Anterior cingulate cortex (tissue), 58 donors: ENCODE measurements at places on chromosomes 12 and 14.

GRCh38 chr14:93676416-93676958 lies 111.8 kb downstream of the PRIMA1 start:
- no peak for DNase-seq

- DNase-seq: no peak
Observed at GRCh38 chr14:104187931-104188726, 49.7 kb downstream of the KIF26A start.

DNA sequence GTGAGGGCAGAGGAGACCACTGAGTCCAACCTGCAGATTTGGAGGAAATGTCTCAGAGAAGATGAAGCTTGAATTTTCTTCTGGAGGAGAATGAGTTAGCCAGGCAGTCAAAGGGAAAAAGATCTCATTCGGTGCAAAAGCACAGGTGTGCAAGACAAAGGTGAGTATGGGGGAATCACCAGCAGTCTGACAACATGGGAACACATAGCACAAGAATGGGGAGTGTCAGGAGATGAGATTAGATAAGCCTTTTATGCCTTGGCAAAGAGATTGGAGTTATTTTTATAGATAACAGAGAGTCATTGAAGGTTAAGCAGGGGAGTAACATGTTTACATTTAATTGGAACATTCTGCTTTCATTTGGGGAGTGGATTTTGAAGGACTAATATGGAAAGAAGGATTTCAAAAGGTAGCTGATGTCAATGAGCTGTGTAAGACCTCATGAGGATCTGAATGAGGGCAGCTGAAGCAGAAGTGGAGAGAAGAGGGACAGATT lies 171.3 kb upstream of the NTF3 start:
- no peak for DNase-seq

DNA sequence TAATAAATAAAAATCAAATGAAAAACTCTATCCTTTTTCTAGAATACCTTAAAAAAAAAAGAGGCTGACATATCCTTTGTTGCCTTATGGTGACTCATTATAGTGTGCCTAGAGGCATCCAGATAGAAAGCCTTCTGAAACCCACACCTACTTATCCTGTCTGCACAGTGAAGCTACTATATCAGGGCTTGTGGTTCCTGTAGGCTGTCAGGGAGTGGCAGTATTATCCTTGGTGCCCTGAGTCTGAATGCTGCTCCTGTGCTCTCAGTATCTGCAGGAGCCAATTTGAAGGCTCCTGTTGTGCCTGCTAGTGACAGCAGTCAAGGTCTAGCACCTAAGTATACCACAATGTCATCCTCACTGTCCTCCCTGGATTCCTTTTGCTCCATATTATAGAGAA lies 168.4 kb upstream of the AVPR1A start:
- DNase-seq: no peak

GRCh38 chr14:58488550-58488949 lies 61.0 kb downstream of the KIAA0586 start:
- DNase-seq: no peak

DNA sequence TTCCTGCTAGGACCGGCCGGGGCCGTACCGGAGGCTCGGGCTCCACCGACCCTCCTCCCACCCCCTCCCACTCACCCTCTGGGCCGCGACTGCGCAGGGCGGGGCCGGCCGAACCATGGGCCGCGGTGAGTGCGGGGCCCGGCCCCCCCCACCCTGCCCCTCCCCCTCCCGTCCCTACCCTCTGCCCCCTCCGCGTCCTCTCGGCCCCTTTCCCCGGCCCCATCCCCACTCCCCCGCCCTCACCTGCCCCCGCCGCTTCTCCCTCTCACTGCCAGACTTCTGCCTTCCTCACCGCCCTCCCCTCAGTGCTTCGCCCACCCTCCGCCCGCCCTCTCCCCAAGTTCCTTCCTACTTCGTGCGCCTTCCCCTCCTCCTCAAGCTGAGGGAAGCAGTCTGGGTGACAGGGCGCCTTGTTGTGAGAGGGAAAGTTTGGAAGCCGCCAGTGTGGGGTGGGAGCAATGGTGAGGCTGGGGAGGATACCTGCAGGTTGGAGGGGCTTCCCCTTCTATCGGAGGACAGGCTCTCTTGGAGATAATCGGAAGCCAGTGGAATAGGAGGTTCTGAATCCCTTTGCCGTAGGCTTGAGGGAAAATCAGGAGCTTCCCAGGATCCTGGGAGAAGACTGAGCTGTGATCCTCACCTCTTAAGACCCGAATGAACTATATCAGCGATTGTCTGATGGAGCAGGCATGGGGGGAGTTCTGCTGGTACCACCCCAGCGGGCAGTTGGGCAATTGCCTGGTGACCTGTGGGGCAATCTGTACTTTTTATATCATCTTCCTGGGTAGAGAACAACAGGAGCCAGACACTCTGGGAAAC lies 472 bp downstream of the MBD6 start:
- peak; percentile 56 for DNase-seq

GRCh38 chr12:47838286-47838931 lies 18.7 kb upstream of the HDAC7 start:
- no peak for DNase-seq

DNA sequence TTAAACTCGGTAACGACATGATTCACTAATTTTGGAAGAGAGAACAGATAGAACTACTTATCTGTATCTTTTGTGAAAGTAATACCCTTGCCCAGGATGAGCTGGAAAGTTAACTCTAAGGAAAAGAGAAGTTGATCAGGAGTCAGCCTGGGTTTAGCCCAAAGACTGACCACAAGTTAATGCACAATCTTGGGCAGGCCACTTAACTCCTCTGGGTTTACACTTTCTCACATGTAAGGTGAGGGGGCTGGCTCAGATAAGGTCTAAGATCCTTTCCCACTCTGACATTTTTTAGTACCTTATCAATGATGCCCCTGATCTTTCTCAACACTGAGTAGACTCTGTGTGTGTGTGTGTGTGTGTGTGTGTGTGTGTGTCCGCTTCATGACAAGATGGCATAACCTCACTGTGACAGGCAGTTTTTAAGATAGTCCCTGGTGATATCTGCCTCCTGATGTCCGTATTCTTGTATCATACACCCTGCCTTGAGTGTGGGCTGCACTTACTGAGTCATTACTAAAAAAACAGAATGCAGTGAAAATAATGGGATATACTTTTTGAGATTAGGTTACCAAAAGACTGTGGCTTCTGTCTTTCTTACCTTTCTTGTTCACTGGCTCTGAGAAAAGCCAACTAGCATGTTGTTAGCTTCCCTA lies 56.2 kb upstream of the CCDC198 start:
- DNase-seq: no peak

DNA sequence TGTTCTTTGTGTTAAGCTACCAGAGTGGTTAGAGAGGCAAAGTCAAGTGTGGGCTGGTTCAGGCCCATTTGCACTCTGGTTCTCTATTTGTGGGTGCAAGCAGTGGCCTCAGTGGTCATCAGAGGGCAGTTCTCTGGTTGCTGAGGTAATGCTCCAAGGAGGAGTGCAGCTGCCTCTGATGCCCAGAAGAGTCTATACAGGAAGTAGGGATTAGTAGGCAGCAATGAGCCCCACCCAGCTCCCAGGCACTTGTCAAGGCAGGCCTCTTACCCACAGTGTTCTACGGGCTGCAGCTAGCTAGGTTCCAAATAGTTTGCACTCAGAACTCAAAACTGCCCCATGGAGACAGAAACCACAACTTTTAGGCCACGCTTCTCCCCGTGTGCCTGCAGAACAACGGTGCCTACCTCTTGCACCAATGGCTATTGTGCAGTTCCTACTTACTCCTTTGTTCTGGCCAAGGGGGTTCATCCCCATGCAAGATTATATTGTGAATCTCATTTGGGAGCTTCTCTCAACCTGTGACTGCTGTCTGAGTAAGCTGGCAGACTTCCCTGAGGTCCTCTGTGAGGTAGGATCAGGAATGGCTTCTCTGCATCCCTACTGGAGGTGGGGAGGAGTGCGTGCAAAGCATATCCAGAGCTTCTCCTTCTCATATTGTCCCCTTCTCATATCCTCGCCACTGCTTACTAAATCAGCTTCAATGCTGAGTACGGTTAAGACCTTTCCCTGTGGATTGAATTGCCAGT lies 410.3 kb upstream of the LMO3 start:
- no peak for DNase-seq
